Hepatic stellate cell (primary cell): ENCODE measurements at places on chromosomes 5 and 9.

DNA sequence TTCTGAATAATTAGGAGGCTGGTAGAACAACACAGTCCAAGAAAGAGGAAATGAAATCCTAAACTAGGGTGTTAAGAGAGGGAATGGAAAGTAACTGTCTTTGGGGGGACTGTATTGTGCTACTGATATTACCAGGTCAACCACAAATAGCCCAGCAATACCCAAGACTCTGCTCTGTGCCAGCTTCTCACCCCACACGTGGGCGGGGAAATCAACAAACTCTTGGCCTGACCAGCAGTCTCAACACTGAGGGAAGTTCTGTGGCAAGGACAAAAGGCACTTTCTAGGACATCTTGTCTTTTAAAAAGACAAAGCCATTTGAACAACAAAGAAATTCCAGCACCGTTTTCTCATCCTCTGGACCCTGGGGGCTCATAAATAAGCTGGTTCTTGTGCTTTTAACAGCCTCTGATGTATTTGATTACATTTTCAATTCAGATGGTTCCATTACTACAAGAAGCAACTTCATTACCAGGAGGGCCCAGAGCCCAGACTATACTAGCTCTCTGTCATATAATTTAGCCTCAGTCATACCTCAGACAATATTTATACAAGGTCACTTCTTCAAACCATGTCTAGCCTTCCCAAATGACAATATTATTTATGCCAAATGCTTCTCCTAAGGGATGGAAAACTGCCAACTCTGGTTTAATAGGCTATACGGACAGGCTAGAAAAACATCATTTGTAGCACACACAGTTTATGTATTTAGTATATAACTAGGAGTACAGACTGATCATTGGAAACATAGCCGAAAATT is 297.8 kb downstream of the CWC27 start:
- DNase-seq, result no peak

- no peak for DNase-seq
Measured at GRCh38 chr9:89435071-89435823, 62.7 kb downstream of the SEMA4D start.

DNA sequence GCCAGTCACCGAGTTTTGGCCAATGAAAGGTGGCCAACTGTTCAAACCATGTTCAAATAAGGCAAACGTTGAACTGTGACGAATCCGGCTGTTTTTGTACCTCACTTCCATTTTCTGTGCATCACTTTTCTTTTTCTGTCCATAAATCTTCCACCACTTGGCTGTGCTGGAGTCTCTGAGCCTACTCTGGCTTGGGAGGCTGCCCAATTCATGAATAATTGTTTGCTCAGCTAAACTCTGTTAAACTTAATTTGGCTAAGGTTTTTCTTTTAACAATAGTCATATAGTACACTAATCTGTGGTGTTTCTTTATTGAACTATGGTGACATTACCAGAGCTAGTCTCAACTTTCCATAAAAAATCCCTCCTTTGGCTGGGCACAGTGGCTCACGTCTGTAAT is 11.3 kb downstream of the NIM1K start:
- DNase-seq, result no peak

- DNase-seq, result no peak
Measured at GRCh38 chr5:1383344-1383743, 38.4 kb upstream of the CLPTM1L start.

DNA sequence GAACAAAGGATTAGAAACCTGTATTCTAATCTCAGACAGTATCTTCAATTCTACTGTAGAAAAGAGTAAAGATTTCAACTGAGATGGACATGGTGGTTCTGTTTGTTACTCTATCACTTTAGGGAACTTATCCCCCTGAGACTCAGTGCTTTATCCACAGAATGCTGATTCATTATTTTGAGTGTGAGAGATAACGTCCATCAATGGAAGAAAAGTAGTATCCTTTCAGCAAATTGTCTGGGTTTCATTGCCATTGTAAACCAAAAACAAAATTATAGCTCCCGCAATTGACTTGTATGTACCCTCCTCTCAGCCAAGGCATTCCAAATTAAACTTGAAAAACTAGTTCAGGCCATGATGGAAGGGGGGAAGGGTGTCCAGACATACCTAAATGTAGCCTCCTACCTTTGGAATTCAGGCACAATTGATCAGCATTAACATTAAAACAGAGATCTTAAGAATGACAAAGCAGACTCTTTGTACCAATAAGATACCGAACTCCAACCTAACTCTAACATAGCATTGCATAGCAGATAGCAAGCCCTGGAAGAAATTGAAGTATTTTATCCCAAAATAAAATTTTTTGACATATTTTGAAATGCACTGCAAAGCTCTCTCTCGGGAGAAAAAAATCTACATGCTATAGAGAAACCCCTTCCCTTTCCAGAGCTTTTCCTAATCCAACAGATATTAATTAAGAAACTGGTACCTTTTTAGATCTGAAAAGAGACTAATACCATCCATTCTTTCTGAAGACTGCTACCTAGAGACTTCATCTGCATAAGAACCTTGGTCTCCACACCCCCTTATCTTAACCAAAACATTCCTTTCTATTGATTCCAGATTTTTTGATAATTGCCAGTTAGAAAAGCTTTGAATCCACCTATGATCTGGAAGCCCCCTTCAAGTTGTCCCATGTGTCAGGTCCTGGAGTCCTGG is 1055.7 kb downstream of the PTPRD start:
- DNase-seq, result no peak

DNA sequence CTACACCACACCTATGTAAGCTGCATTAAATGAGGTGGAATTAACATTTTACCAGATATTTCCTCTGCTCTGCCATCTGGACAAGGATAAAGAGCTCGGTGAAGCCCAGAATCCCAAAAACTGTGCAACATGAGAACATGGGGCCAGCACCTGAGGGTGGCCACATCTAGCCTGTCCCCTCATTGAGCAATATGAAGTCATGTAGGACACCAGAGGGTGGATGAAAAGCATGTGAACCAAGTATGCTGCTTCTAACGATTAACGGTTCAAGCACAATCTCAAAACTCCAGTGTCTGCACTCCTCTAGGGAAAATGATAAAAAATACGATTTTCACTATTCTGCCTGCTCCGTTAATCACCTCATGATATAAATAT is 545.8 kb downstream of the EBF1 start:
- no peak for DNase-seq

DNA sequence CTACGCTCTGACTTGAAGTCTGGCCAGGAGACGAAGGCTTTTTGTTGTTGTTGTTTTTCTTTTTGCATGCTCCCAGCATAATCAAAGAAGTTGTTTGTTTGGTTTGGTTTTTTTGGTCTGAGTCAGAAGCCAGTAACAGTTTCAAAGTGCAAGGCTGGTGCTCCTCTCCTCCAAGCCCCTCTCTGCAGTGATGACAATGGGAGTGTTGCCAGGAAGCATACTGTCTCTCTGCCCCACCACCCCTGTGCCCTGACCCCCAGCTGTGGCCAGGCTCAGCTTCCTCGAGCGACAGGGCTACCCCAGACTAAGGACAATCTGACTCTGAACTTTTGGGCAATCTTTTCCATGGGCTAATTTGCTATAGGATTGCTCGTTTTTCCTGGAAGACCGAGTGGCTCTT is 173.8 kb upstream of the PITX1 start:
- DNase-seq, result no peak

- no peak for DNase-seq
Measured at GRCh38 chr5:116598911-116599310, 24.3 kb upstream of the SEMA6A start.

- no peak for DNase-seq
Measured at GRCh38 chr5:112974901-112975300, 1.7 kb upstream of the DCP2 start.

GRCh38 chr5:134000091-134000511 is 4.7 kb downstream of the VDAC1 start:
- no peak for DNase-seq

DNA sequence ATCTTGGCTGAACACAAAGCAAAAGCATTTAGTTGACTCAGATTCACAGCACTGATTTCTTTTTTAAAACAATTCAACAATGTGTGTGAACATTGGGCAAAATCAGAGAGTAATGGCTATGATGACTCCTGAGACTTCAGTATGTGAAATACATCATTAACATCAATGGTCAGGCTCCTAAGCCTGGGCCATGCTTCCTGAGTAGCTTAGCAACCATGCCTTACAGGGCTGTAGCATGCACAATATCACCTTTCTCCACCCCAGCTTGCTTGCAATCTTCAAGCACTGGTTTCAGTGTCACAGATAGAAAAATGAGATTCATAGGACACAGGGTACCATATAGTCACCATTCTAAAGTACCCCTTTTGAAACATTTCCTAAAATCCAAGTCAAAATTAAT is 41.3 kb downstream of the MACROH2A1 start:
- DNase-seq, result no peak

DNA sequence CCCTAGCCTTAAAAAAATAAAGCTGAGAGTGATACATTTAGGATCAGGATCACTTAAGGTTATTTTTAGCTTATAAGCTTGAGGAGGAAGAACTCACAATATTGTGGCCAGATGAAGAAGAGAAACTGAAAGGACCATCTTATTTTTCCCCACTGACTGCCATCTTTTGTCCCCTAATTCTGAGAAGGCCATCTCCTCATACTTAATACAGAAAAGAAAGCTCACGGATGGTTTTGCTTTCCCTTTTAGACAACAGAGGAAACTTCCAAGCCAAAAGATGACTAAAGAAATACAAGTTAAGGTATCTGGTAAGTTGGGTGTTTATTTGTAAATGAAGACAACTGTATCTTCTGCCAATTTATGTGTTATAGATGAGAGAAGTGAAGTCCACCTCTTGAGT is 36.4 kb downstream of the ERAP1 start:
- no peak for DNase-seq
